ENCODE measurements at places on chromosomes 5 and 9.

DNA sequence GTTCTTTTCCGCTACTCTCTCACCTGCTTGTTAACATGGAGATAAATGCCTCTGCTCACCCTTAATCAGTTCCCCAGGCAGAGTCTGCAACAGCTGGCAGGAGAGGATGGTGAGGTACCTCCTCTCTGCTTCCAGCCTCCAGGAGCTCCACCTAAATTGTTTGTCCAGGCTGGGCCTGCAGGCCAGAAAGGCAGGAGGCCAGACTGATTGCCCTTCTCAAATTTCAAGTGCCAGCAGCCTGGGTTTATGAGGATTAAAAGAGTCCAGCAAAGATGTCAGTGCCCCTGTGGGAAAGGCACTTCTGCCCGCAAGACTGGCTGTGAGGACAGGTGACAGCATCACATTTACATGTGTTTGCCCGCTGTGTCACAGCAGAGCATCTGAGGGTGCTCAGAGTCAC is 19.8 kb downstream of the CORO2A start:
- DNase-seq: no peak

DNA sequence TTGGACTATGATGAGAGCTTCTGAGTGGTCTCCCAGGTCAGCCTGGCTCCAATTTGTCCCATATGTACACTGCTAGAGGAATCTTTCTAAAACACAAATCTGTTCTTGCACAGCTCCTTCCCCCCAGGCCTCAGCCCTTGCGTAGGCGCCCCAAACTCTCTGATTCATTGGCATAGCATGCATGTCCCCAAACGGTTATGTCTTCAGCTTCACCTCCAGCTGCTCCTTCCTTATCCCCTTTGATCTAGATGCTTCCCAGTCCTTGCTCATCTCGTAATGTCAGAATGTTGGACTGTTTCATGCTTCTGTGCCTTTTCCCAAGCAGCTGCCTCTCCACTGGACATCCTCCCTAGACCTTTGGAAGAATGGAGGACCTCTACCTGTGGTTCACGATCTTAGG is 60.1 kb upstream of the BASP1 start:
- DNase-seq: no peak

DNA sequence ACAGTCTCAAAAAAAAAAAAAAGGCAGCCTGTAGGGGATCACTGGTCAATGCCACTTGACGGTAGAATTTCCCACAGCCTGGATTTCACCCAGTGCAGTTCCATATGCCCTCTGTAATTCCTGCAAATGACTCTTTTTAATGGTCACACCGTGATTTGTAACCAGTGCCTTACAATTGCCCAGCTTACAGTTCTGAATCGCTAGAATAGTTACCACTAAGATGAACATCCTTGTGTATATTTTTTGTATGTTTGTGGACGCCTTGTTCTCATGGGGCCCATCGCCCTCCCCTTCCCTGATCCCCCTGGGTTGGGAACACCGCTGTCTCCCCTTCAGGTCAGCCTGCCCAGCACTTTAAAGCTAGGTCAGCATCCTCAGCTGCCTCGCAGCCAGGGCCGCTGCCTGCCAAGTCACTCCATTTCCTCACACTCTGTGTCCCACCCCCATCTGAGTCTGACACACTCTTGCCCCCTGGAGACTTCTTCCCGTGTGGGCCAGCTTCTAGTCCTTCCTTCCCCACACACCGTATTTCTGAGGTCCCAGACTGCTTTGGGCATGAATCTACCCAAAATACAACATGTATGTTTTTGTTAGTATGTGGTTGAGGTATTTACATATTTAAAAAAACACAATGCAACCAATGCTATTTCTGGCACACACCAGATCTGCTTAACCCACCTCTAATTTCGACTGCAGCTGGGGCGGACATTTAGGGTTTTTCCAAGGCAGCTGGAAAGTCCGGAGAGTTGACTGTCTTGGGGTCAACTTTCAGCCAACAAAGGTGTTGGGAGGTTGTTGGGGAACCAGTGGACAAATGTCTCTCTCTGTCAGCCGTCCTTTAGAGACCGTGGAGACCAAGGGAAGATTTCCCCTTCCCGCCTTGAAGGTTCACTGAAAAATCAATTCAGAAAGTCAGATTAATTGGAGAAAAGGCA is 120.5 kb upstream of the NEK6 start:
- no peak for DNase-seq

- DNase-seq: no peak
Observed at GRCh38 chr5:142874540-142874939, 104.4 kb downstream of the ARHGAP26 start.

DNA sequence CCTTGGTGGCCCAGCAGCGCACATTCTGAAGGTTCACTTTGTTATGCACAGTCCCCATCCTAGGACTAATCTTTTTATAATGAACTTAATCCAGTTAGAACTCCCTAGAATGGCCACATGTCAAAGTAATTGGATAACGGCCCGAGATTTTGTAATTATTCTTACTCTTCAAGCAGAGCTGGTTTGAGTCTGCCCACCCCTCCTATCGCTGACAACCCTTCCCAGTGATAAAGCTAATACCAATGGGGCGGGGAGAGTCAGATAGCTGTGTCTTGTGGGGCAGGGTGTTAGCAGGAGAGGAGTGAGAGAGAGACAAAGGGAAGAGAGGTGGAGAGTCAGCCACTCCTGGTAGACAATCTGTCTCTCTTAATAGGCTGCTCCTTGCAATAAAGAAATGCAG is 356.9 kb downstream of the SLIT3 start:
- no peak for DNase-seq

DNA sequence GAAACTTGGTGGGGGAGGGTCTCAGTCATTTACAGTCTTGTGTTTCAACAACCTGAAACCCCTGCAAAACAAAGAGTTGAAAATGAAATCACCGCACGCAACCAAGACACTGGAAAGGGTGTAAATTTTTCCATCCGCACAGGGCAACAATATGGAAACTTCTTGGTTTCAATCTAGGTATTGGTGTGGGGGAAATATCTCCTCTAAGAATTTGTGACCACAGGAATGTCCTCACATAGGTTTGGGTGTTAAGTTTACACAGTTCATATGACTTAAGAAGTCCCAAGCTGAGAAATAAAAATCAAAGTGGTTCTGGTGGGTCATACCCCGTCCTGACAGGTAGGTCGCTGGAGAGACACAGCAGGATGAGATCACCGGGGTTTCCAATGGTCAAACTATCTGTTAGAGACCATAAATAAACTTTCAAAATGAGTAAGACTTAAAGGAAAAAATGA is 51.9 kb upstream of the PIP5K1B start:
- DNase-seq: no peak

DNA sequence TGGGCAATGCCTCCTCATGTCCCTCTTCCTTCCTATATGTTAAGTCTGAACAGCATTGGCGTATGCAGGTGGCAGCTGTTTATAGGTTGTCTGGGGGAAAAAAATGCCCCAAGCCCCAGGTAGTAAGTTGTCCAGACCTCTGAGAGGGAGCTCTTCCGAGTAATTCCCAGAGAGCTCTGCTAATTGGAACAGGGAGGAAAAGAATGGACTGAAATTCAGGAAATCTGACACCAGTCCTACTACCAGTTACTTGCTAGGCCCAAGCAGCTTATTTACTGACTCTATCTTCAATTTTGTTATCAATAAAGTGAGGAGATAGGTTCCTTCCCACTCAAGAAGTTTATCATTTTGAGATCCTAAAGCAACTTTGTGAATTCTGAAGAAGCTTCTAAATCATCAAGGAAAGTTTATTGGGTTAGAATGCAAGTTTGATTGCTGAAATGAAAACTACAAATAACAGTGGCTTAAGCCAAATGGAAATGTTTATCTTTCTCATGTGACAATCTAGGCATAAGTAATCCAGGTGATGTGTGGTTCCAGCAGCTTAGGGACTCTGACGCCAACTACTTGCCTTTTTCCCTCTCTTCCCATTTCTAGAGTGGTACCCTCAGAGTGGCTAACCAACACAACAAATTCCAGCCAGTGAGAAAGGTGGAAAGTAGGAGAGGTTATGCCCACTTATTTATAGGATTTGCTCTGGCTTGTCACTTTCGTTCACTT is 5.6 kb downstream of the STK32A start:
- no peak for DNase-seq

DNA sequence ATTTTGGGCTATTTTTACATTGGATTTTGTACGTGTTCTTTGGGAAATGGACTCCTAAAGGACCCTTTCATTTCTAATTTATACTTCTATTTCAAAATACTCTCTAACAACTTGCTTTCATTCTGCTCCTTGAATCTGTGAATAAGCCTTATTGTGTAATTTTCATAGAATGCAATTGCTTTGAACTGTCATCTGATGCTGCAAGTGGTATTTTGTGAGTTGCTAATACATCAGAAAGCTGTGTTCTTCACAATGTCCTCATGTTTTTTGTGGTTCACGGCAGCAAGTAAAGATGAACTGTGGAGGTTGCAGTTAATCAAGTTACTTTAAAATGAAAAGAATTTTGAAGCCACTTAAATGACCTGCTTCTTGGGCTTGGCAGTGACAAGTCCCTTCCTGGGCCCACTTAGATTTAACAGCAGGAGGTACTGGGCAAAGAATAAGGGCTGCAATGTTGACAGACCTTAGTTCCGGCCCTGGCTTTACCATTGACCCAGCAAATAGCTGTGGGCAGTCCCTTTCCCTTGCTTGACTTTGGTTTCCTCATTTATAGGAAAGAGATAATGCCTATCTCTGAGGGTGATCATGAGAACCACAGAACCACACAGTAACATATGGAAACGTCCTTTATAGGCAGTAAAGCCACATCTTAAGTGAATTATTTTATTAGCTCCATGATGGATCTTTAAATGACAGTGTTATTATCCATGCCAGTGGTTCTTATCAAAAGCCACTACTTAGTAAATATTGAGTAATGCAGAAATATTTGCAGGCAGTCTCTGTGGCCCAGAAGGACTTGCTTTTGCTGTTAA is 54.8 kb downstream of the IQGAP2 start:
- no peak for DNase-seq

GRCh38 chr5:154485850-154486426 is 7.9 kb upstream of the HAND1 start:
- no peak for DNase-seq

DNA sequence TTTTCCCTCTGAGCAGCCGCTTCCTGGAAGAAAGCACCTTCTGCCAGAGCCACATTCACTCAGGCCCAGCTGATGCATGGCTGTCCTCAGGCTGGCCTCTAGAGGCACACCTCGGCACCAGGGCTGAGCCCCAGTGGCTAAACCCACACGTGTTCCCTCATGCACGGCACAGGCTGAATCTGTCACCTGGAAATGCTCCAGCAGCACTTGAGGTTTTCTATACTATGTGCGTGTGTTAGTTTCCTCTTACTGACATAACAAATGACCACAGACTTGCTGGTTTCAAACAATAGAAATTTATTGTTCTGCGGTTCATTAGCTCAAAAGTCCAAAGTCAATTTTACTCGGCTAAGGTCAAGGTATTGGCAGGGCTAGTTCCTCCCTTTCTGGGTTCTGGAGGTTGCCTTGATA is 141.4 kb downstream of the LRRC70 start:
- no peak for DNase-seq

DNA sequence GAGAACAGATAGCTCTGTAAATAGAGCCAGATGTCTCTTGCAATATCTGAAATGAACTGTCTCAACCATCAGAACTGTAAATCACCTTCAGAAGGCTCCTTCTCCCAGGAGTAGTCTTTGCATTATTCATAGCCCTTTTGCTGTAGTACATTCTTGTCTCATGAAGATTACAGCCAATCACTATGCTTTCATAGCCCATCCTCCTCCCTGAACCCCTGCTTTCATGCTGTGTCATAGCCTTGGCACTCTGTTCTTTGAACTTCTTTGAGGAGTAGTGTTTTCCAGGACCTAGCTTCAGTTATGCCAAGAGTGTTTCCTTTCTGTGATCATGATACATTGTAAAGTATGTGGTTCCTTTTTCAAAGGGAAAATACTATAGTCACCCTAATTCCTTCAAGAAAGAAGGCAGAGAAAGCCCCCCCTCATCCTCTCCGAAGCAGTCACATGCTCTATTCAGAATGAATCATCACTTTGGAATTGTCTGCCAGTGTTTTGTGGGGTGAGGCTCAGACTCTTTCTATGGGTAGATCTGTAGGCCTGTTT is 61.1 kb downstream of the GRIA1 start:
- no peak for DNase-seq

DNA sequence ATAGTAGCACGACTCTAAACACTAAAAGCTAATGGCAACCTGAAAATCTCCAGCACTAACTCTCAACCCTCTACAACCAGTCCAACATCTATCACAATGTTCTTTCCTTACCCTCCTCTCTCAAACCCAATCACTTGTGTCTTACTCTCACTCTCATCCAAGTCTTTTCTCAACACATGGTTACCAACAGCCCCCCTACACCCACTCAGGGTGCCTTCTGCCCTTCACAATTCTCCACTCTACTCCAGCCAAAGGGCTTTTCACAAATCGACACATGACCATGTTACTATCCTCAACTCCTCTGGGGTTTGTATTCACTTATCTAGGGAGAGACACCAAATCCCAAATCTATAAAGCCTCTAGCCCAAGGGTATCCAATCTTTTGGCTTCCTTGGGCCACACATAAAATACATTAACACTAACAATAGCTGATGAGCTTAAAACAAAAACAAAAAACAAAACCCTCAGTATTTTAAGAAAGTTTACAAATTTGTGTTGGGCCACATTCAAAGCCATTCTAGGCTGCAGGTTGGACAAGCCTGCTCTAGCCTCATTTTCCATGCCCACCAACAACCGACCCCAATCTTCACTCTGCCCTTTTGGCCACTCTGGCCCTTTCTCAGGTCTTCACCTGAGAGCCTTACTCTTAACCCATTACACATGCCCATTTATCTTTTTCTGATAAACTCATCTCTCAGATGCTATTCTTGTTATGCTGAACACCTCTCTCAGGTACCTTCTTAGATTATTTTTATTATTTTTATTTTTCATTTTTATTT is 11.7 kb downstream of the HSPA9 start:
- no peak for DNase-seq

DNA sequence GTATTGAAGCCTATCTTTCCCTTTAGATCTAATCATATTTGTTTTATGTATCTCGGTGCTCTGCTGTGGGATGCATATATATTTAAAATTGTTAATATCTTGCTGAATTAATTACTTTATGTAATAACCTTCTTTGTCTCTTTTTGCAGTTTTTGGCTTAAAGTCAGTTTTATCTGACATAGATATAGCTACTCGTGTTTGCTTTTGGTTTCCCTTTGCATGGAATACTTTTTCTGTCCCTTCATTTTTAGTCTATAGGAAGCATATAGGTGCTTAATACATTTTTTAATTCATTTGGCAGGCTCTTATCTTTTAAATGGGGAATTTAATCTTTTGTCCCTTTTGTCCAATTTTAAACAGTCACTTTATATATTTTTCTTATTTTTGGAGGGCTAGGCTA is 360.6 kb upstream of the PRR16 start:
- DNase-seq: no peak

DNA sequence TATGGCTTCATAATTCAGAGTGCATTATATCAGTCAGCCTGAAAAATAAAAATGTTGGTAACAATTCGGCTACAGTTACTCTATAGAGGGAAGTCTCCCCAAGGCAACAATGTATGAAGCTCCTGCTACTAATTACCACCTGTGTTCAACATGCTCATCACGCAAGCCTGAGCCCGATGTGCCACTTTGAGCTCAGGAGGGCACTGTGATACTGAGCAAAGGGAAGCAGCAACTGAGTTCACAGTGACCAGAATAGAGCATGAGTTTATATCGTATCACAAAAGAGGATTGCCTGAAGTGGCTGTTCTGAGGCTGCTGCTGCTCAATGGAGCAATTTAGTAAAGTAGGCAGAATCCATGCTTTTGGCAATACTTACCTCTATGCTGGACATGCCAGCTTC is 202.0 kb upstream of the HAPLN1 start:
- no peak for DNase-seq

All from activated naive CD4-positive, alpha-beta T cell (primary cell).